ENCODE measurements at places on chromosomes 12 and 14.

DNA sequence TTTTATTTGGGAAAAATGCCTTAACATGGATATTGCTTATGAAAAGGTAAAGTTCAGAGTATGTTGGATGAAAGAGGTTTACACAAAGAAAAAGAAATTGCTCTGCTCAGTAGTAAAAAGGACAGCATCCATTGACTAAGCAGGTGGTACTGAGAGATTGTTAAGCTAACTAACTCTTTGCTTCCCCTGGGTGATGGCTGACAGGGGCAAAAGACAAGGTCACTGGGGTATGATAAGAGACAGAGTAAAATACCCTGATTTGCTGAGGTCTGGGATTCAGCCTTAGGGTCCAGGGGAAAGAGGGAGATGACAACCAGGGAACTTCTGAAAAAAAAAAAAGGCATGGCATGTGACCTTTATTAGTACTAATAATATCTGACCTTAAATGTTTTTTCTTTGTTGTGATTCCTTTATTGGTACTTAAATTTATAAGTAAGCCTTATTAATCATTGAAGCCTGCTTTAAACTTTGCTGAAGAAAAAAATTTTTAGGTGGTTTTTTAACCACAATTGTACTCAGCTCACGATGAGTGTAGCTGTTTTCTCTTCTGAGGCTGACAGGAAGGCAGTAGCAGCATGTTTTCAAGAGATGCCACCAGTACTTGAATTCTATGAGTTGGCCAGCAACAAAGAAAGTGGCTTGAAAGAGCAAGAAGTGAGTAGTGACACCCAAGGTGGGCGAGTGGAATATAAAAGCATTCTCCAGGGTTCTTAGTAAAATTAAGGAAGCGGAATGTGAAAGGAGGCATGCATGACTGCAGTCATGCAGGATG lies 43.7 kb upstream of the KITLG start:
- DNase-seq, result no peak

- DNase-seq, result no peak
Observed at GRCh38 chr14:68526512-68527091, 266.3 kb downstream of the ZFP36L1 start.

DNA sequence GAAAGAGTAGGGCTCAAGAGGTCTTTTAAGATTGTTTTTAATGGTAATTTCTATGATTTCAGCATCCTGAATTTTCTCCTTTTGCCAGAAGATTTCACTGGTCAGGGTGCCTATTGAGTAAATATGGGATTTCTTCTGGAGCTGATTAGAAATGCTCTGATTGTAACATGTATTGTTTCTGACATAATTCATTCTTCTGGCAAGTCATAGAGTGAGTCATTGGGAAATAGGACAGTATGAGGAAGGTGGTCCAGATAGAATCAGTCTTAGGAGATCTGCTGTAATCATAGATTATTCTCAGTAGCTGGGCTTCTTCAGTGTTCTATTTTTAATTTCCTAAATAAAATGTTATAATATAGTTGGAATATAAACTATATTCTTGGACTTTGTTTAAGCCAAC lies 182.0 kb upstream of the NAV3 start:
- DNase-seq, result no peak

- DNase-seq, result no peak
Observed at GRCh38 chr14:103301512-103302354, 32.3 kb upstream of the EIF5 start.

- DNase-seq, result no peak
Observed at GRCh38 chr12:110180591-110181005, 56.4 kb downstream of the IFT81 start.

DNA sequence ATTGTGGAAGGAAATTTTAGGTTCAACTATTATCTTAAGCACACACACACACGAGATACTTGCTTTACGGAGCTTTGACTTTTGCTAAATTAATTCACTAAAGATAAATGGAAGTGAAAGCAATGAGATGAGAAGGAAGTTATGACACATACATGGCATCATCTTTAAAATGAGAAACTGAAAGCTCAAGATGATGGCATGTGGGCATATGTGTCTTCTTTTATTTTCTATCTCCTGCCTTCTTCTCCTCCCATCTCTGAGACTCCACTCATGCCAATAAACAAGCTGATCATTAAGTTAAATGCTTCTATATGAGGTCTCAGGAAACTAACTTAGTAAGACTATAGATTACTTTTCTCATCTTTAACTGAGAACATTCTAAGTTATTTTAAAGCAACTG lies 216.7 kb downstream of the MED13L start:
- no peak for DNase-seq

DNA sequence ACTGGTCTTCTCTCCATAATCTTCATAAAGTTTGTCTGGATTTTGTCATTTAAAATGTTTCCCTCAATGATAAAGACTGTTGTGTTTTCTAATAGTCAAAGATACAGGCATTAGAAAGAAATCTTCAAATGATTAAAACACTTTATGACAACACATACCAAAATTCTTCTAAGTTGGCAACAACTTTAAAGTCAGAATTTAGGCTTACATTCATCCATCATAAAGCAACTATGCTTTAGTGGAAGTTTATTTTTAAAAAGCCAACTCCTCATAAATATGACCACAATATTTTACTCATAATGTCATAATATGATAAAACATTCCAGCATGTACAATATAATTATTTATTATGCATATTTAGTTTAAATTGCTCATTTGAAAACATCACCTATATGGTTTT lies 17.2 kb upstream of the CCER1 start:
- no peak for DNase-seq

- no peak for DNase-seq
Observed at GRCh38 chr12:15131431-15131830, 89.8 kb downstream of the RERG start.

DNA sequence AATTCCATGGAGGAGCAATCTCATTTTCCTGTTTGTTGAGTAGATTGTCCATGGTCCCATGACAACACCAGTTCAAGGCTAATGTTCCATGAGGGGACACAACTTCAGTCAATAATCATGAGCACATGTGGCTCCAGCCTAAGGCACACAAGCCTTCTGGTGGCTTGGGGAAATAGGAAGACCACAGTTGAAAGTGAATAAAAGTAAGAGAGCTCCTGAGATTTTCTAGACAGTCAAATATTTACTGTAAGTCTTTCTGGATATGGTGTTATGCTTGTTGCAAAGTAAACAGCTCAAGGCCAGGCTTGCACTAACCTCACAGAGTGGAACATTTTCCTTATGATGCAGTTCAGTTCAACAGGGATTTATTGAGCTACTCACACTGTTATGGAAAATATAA lies 206.9 kb upstream of the SLC38A2 start:
- DNase-seq, result no peak

GRCh38 chr12:38587594-38587993 lies 271.0 kb downstream of the ALG10B start:
- no peak for DNase-seq

DNA sequence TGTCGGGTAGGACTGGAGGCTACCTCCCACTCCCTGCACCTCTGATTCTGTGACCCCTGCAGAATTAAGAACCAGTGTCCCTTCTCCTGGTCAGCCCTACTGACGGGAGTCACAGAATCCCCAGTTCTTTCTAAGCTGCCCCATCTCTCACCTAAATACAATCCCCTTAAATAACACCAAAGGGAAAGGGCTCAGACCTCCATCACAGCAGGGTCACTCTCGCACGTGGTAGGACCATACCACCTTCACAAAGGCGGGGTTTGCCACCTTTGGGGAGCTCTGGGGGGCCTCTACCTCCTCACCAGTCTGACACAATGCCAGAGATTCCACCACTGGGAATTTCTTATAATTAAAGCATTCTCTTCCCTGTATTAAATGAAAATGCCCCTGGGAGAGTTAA lies 35.6 kb downstream of the DAD1 start:
- DNase-seq, result no peak

DNA sequence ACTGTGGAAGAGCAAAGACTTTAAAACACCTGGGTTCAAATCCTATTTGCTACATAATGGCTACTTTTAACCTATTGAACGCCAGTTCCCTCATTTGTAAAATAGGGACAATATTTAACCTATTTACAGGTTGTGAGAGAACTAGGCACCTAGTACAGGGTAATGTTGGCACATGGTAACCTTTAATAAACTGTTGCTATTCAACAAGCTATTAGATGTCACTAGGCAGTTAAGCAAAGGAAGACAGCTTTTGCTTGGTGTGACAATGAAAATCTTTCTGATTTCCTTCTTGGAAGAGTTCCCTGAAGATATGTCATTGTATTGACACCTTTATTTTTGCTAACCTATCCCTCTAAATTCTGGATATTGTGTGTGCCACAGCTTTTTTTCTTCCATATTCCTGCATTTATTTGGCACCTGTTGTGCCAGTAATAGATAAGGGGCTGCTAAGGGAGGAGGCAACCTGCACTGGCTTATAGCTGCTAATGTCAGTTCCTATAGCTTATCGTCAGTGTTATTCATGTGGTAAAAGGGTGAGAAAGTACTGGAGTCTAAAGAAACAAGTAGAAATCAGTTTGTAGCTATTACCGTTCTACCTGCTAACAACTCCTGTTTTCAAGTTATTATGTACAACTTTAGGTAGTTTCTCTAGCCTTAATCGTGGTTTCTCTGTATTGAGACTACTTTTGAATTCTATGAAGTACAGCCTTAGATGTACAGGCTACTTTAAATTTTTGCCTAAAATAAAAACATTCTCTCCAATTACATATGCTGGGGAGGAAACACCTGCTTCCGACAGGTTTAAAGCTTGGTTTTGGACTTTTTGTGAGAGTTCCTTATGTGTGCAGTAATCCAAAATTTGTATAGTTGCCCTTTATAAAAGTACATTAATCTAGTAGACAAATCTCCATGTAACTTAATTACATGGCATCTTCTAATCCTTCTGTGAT lies 24.3 kb downstream of the HIF1A start:
- no peak for DNase-seq

DNA sequence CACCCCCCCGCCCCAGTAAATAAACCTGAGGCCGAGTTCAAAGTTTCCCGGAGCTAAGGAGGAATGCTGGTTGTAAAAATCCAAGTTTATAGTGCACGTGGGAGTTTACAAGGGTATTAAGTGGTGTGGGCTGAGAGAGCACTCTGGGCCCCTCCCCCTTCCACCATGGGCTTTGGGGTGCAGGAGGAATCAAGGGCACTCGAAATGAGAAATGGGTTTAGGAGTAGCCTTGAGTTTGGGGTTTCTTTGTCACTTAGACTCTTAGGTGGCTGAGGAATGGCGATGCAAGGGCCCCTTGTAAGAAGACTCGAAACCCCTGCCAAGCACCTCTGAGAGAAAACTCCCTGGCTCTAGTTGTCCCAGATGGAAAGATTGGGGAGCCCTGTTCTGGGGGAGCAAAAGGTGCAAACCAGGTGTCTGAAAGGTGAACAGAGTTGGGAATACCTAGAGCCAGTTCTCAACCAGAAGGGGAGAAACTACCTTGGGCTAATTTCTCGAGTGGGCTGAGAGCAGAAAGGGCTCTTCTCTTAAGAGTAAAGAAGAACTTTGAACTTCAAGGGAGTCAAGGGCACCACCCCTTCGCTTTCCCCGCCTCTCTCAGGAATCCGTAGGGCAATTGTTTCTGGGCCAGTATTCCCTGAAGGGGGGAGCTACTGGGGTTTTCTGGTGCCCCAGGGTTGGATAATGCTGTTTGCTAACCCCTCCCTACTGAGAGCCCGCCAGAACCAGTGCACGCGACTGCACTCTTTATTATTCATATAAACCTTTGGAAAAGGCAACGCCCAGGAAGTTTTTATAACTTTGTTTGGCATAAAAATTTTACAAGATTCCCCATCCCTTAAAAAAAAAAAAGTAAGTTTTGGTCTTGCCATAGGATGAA lies 4.0 kb upstream of the HOTAIR start:
- DNase-seq, result no peak

GRCh38 chr14:76984297-76984696 lies 44.2 kb downstream of the IRF2BPL start:
- no peak for DNase-seq

Data from stimulated activated CD8-positive, alpha-beta memory T cell treated with anti-CD3 and anti-CD28 coated beads, Interleukin-7, amount 100 ng/mL, for 24 hours (primary cell).